ENCODE measurements at places on chromosomes 6 and 20.
A peak's percentile ranks its signal among the peaks of the same experiment; 100 is the strongest.

GRCh38 chr6:73532293-73532692, 11.5 kb upstream of the EEF1A1 start:
- DNase-seq, result no peak

- no peak for DNase-seq
These were observed 241.6 kb upstream of the SUPT3H start for GRCh38 chr6:45619211-45619760.

- DNase-seq, result no peak
These were observed 21.5 kb downstream of the PKIB start for GRCh38 chr6:122631571-122632249.

GRCh38 chr6:155881826-155882526, 426.3 kb upstream of the NOX3 start:
- DNase-seq, result no peak

DNA sequence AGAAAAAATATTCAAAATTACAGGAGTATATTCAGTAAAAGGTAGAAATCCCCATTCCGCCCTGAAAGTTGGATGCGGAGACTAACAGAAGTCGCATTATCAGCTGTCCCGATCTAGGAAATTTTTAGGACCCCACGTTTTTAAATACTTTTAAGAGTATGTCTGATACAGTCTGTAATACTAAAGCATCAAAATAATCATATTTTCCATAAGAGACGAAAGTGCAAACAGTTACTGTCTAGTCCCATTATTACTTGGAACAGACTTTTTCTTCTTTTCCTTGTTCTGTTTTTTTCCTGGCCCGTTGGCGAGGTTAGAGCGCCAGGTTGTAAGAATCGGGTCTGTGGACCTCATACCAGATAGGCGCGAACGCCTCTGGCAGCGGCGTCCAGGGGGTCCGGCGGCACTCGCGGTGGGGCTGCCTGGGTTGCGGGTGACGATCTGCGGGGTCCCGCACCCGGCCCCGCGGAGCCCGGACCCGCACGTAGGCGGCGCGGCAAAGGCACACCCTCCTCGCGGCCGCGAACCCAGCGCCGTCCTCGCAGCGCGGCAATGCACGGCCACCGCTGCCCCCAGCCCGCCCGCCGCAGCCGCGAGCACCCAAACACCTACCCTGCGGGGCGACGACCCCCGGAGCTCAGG, 460 bp downstream of the PLAGL1 start:
- DNase-seq, result no peak

- DNase-seq, result no peak
These were observed 10.4 kb upstream of the MATN4 start for GRCh38 chr20:45318386-45318939.

DNA sequence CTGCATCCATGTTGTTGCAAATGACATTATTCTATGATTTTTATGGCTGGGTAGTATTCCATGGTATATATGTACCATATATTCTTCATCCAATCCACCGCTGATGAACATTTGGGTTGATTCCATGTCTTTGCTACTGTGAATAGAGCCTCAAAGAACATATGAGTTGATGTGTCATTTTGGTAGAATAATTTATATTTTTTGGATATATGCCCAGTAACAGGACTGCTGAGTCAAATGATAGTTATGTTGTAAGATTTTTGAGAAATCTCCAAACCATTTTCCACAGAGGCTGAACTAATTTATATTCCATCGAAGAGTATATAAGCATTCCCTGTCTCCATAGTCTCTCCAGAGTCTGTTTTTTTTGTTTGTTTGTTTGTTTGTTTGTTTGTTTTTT, 1373.5 kb downstream of the GRIK2 start:
- no peak for DNase-seq

DNA sequence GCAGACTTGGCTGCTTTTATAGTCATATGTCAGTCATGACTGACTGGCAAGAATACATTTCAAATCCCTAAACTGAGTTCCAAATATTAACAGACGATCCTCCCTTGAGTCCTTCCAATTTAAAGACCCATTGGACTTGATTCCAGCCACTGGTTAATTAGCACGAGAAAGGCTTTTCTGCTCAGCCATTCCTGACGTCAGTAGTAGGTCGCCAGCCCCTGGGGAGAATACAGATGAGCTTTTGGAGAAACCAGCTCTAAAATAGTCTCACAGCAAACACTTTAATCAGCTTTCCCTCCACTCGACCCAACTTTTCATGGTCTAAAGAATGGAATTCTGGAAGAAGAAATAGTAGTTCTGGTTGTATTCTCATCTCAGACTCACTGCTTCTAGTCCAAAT, 91.6 kb downstream of the SLC22A3 start:
- no peak for DNase-seq

- peak; percentile 83 for DNase-seq
These were observed 155.7 kb upstream of the PRSS16 start for GRCh38 chr6:27091661-27092315.

GRCh38 chr6:36783603-36784375, 55.5 kb downstream of the CPNE5 start:
- DNase-seq, result no peak

GRCh38 chr6:89921197-89921596, 26.9 kb downstream of the GJA10 start:
- no peak for DNase-seq

GRCh38 chr6:109243863-109244825, 138.1 kb downstream of the CD164 start:
- DNase-seq, result no peak

DNA sequence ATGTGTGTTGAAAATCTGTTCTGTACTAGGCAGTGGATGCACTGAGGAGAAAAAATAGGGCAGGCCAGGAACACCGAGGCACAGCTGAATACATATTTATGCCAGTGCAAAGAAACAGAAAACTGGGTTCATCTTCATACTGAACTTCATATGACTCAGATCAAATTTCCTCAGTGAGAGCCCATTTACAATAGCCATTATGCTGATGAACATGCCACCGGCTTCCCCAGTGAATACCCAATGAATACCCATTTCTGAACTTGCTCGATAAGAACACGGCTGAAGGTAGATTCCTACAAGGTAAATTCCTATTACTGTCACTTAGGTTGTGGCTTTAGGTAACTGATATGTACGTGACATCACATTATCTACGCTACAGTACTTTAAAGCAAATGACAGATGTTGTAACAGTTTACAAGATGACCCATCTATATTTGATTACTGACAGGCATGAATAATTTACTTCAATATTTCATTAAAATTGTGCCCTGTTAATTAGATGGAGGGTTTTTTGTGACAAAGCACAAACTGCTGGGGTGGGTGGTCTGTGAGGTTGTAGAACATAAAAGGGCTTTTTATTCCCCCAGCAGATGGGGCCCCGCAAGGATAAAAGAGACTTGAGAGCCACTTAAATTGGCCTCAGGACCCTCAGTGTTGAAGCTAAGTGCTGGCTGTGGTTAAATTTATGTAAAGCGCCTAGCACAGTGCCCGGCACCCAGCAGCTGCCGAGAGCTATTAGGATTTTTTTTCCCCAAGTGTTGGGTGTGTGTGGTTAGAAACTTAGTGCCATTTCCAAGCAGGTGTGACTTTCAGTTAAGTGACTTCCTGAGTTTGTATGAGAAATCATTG, 264.5 kb downstream of the CD83 start:
- peak; percentile 41 for DNase-seq

- DNase-seq, result no peak
These were observed 156.7 kb upstream of the TENT5A start for GRCh38 chr6:81909162-81909561.

GRCh38 chr6:14211562-14211942, 94.0 kb downstream of the CD83 start:
- no peak for DNase-seq

DNA sequence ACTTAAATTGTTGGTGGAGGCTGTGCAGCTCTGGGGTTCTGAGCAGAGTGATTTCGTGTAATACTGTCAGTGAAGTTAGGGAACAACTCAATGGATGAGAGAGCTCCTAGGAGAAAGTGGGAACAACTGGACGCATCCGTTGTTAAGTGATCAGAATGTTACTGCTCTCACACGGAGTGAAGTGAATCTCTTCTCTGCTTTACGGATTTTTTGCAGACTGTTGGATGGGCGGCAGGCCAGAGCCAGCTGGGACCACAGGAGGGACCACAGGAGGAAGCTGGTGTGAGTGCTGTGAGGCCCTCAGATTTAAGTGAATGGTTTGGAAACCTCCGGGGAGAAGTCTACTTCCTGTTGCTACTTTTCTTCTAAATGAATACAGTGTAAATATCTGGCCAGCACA, 23.7 kb upstream of the PPP1R14C start:
- DNase-seq, result peak; percentile 82

GRCh38 chr20:37688093-37688492, 5.7 kb upstream of the CTNNBL1 start:
- DNase-seq, result no peak

DNA sequence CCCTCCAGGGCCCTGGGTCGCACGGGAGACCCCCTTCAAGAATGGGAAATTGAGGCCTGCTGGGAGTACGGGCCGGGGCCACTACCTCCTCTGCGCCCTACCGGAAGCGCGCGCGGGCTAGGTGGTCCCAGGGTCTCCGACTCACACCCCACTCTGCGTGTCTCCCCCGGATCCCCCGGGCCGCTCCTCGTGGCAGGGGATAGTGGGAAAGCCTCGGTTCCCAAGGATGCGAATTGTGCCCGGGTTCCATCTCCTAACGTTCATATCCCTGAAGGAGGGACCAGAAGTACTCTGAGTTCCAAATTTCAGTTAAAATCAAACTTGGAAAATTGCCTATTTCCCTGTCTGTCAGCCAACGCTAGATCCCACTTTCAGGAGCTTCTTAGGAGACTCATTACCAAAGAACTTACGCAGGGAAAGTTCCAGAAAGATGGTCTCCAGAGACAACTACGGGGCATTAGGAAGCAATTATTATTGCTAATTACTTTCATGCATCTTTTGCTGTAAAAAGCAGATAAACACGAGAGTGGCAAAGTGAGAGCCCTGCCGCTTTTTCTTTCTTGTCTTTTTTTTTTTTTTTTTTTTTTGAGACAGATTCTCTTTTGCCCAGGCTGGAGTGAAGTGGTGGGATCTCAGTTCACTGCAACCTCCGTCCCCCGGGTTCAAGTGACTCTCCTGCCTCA, 858 bp downstream of the FAM83D start:
- DNase-seq, result peak; percentile 19

- DNase-seq, result peak; percentile 74
These were observed 8.8 kb downstream of the RAET1L start for GRCh38 chr6:150016324-150017185.

DNA sequence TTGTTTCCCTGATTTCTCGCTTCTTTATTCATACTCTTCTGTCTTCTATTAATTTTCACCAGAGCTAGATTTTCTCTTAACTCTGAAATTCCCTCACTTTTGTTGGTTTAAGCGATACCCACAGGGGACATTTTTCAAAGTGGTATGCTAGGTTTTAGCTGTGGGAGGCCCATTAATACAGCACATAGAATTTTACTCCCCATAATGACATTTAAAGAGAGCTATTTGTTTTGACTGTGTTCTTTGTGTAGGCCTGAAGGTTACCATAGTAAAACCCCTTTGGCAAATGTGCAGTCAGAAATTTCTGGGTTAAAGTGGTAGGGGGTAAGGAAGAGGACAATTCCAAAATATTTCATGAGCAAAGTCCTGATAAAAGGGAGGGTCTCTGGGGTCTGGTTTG, 721.1 kb upstream of the CITED2 start:
- DNase-seq, result no peak

- no peak for DNase-seq
These were observed 19.3 kb upstream of the PDE7B start for GRCh38 chr6:135832166-135832565.

- no peak for DNase-seq
These were observed 69.0 kb upstream of the TMEM200A start for GRCh38 chr6:130296854-130297253.

DNA sequence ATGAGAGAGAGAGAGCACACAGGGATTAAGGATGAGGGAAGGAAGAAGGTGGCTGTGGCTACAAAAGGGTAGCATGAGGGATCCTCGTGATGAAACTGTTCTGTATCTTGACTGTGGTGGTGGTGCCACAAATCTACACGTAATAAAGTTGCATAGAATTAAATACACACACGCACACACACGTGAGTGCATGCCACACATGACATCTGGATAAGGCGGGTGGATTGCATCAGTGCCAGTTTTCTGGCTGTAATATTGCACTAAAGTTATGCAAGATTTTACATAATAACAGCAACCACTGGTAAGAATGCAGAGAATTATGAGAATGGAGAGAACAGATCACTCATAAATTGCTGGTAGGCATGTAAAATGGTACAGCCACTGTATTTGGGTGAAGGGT, 16.9 kb upstream of the STK35 start:
- no peak for DNase-seq

DNA sequence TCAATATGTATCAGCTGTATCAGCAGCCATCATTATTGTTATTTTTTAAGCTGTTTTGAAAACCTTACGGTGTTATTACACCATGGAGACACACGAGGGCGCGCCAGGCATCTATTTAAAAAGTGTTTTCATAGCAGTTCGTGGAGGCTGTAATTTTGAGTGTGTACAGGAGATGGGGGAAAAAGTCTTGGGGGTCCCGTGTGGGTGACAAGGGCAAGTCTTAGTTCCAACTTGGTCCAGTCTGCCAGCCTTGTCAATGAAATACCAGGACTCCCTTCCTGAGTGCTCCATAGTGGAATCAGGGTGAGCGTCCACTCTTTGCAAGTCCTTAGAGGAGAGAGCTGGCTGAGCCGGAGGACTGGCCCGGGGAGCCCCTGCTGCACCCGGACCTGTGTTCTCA, 43.3 kb downstream of the SLC2A10 start:
- DNase-seq, result peak; percentile 64

GRCh38 chr6:37580176-37580955, 80.7 kb upstream of the CCDC167 start:
- DNase-seq, result no peak

- DNase-seq, result no peak
These were observed 195.7 kb downstream of the CENPW start for GRCh38 chr6:126535595-126535994.

- no peak for DNase-seq
These were observed 27.3 kb downstream of the PAQR8 start for GRCh38 chr6:52389264-52389625.

DNA sequence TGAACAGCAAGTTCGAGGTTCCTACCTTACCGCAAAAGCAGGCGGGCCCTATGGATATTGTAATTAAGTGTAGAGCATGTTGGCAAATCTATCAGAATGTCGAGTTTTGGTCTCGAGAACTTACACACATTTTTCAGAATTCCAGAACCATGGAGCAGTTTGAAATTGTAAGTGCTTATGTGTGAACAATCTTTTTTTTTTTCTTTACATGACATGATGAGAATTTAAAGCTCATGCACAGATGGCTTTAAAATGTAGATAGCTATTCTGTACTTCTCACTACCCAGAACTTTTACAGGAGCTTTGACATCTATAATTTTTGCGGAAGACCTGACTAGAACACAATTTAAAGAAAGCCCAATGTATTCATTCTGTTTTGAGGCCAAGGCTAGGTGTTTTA, 117.8 kb upstream of the RSPO3 start:
- no peak for DNase-seq

Data from KBM-7 (cell line).